ENCODE measurements at places on chromosomes 6 and 20. TPM values are rescaled to one million over a fixed set of nuclear protein-coding genes. Genes with fewer than 3 reads are reported as not detected.

OR2H2 gene
- not detected for total RNA-seq

ELOVL4 gene
- total RNA-seq, result 1.2 TPM

FKBP1C gene
- 2.2 TPM for total RNA-seq

PROKR2 gene
- total RNA-seq, result not detected

TFAP2B gene
- not detected for total RNA-seq

ARMC2 gene
- 3.1 TPM for total RNA-seq

KCNG1 gene
- total RNA-seq, result 26.2 TPM

ZBTB9 gene
- 10.2 TPM for total RNA-seq

NOX3 gene
- not detected for total RNA-seq
